ENCODE measurements at places on chromosomes 13 and 19. TPM values are rescaled to one million over a fixed set of nuclear protein-coding genes. Genes with fewer than 3 reads are reported as not detected.

HIPK4 gene
- not detected for total RNA-seq

ONECUT3 gene
- not detected for total RNA-seq

DNA sequence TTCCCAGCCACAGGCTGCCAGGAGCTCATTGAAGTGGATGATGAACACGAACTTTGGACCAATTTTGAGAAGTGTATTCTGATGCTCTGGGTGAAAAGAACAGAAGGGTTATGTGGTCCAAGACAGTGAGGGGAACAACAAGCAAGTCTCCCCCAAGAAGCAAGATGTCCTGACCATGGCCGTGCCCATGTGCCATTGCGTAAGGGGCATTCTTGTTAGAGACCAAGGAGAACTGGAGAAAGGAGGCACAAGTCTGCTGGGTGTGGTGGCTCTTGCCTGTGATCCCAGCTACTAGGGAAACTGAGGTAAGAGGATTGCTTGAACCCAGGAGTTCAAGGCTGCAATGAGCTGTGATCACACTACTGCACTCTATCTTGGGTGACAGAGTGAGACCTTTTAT lies 27.0 kb upstream of the UBAC2 start:
- DNase-seq = no peak

GRCh38 chr13:86862137-86862536 lies 809.0 kb upstream of the SLITRK5 start:
- no peak for DNase-seq

DNA sequence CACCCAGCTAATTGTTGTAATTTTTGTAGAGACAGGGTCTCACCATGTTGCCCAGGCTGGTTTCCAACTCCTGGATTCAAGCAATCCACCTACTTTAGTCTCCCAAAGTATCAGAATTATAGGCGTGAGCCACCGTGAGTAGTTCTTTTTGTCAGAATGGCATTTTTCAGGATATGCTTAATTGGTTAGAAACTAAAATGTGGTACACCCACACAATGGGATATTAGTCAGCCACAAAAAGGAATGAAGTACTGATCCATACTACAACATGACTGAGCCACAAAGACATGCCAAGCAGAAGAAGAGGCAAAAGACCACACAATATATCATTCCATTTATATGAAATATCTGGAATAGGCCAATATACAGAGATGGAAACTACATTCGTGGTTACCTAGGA lies 41.7 kb upstream of the MAP3K10 start:
- DNase-seq = no peak

Data from HT-29 (cell line).